ENCODE measurements at places on chromosomes 12 and 14.

DNA sequence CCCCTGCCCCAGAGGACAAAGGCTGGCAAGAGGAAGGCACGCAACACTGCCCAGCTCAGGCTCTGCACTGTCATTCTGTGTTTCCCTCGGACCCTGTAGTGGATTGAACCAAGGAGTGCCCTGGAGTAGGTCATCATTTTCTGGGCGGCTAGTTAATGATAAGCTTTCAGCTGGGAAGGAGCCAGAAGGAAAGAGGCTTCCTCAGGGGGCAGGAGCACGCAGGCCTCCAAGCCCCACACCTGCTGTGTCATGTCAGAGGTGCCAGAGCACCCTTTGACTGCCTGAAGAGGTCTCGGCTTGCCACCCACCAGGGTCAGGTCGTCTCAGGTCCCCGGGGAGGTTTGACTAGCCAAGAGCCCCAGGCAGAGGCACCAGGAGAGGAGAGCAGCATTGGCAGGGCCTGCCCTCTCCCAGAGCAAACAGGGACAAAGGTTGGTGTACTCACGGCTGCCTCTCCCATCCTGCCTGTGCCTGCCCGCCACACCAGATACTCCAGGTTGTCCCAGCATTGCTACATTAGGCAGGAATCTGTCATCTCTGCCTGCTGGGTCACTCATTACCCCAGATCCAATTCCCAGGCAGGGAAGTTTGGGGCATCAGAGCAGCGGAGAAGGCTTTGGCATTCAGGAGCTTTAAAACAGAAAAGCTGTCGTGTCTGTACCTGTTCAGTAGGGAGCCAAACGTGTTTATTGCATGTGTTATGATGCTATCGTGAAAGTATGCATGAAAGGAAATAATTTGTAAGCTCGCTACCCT, 33.5 kb upstream of the ATP2A2 start:
- DNase-seq = no peak

DNA sequence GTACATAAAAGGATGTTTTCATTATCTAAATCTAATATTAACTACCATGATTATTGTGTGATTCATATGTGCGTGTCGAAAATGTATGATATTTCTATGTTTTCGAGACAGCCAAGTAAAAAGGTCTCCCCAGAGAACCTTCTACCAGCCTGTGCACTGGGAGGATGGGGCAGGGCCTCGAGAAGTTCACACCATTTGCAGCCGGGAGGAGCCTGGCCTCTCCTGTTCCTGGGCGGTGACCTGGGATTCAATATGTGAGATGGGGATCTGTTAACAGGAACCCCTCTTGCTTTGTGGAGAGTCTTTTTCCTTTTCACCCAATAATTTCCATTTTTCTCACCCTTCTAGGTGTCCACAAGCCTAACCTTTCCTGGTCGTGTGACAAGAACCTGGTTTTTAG, 189.3 kb downstream of the IPO8 start:
- no peak for DNase-seq

DNA sequence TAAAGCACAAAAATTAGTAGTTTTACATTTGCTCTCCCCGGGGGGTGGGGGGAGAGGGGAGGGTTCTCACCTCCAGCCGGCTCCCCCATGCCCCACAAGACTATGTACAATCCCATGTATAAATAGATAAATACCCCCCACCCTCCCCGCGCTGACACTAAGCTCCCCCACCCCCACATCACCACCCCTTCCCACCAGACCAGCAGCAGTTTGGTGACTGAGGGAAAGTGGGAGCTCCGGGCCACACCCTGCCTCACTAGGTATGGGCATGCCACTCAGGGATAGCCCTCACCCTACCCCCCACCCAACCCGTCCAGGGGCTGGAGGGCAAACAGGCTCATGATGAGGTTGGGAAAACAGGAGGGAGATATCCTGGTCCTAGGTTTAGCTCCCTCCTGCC, 1.9 kb upstream of the PRKAG1 start:
- DNase-seq = no peak

GRCh38 chr12:74381958-74382357, 155.7 kb upstream of the ATXN7L3B start:
- DNase-seq = no peak

DNA sequence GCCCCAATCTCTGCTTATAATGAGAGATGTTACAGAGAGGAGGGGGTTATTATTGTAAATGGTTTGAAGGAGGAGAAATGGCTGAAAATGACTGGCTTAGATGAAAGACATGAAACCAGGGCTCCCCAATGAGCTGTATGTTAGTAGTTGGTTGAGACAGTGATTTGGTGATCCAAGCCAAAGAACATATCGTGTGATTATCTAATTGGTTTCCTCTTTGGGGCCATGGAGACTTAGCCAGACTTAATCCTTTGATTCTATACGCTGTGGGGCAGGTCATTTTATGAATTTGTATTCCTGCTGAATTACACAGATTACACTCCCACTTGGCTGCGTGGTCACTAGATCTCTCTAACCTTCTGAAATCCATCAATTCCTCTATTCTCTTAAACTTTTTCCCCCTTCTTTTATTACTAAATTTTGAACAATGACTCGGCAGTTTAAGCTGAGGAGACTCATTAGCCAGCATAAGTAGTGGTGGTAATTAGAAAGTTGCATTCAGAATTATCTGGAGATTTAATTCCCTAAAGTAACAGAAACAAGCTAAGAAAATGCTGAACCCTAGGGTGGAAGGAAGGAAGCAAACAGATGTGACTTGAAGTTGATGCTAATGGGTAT, 5.3 kb downstream of the TTC8 start:
- peak; percentile 11 for DNase-seq

- no peak for DNase-seq
Observed at GRCh38 chr12:52439845-52440244, 5.7 kb upstream of the KRT75 start.

GRCh38 chr14:91373591-91374254, 43.9 kb downstream of the CCDC88C start:
- DNase-seq = no peak

- no peak for DNase-seq
Observed at GRCh38 chr14:64879635-64880220, at the start of gene SPTB. TSS of gene SPTB (minus strand) at chr14:64879907. CDS start at chr14:64823094, 56,813 bp downstream.

GRCh38 chr12:64696080-64696741, 63.0 kb downstream of the GNS start:
- no peak for DNase-seq

GRCh38 chr12:1313906-1314305, 280.5 kb downstream of the FBXL14 start:
- DNase-seq = peak; percentile 22

GRCh38 chr12:92297932-92298696, 152.5 kb upstream of the BTG1 start:
- DNase-seq = no peak

GRCh38 chr14:101730626-101731186, 30.8 kb upstream of the PPP2R5C start:
- DNase-seq = no peak

DNA sequence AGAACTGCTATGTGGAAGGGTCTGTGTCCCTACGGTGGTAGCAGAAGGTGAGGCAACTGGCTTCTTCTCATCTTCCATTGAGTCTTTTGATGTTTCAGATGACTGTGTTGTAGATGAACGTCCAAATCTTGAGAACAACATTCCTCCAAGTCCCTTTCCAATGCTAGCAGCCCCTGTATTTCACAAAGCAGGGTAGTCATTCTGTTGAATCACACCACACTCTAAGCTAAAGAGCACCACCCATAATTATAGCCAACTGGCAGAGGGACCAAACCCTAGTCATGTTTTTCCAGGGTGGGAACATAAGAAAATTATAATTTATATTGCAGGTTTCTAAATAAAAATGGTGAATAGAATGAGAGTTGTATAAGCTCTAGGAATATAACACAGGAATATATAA, 98.7 kb downstream of the DDHD1 start:
- DNase-seq = no peak
